Cerebellar nuclear complex (tissue), 1 donor: ENCODE measurements at places on chromosomes 4 and X.

GRCh38 chrX:29699239-29699638 is 516.1 kb upstream of the MAGEB2 start:
- no peak for DNase-seq

GRCh38 chrX:129769467-129770154 is 10.1 kb upstream of the SASH3 start:
- no peak for DNase-seq

DNA sequence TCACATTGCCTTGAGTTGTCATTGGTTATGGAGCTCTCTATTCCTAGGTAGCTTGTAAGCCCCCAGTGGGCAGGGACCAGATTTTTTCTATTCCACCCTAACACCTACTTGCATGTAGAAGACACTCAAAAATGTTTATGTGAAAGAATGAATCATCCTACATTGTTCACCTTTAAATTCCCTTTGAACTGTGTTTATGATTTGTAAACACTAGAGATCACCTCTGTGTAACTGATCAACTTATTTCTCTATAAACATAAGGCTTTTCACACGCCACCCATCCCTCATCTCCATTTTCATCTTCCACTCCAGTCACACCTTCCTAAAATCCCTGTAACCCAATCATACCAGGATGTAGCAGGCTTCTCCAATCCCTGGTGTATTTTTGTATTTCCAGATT is 142.6 kb upstream of the LEF1 start:
- DNase-seq, result no peak

DNA sequence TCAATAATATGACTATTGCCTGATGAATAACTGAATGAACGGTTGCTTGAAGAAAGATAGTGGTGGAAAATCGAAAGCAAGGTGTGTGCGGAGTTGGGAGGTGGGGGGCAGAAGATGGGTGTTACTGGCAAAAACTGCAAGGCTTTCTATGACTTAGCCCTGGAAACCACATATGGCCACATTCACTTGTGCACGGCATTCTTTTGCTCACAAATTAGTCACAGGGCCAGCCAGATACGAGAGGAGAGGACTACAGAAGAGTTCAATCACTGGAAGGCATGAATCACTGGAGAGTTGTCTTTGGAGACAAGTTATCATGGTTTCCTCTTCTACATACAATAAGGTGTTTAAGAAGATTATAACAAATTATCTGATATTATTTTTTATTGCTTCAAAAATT is 626.5 kb upstream of the CPEB2 start:
- no peak for DNase-seq

- DNase-seq, result no peak
These were observed 82.9 kb upstream of the TAB3 start for GRCh38 chrX:30971774-30972603.

DNA sequence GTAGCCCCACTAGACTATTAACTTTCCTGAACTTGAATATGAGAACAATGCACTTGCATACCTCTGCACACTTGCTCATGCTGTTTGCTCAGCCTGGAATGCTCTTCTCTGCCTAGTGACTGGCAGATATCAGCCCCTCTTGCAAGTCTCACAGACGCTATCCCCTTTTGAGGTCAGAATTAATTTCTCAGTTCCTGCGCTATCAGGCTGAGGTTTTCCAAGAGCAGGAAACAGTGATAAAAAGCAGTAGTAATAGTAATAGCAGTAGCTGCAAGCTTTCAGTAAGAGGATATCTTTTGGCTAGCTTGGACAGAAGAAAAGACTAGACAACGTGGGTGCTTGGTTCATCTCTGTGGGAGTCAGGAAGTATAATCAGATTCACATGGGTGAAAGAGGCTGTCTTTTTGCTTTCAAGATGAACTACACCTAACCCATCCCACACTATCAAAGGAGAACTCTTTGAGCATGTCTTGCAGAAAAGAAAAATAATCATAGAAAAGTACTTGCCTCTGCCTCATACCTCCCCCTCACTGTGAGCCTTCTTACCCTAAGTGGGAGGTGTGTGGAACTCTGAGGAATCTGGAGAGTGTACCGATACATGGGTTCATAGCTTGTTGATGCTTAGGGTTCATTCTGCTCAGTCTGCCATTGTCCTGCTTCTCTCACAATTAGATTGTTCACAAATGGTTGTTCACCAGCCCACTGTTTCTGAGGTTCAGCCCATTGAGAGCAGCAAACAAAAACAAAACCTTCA is 11.3 kb upstream of the DRP2 start:
- DNase-seq, result no peak

DNA sequence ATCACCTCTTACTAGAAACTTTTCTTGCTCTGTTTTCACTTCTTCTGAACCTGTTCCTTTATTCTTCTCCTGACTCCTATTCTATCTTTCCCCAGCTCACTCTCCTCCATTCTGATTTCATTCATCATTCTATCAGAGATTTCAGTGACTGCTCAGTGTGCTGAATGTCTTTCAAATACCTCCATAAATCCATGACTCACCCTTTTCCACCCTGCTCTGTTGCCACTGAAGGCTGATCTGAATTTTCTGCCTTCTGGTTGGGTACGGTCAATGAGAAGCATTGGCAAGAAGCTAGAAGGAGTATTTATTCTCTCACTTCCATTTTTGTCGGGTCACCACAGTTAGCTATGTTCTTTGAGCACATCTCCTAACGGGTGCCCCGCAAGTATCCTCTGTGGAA is 265.9 kb downstream of the CBLL2 start:
- no peak for DNase-seq

GRCh38 chrX:108453841-108454240 is 14.2 kb downstream of the COL4A5 start:
- no peak for DNase-seq

- DNase-seq, result no peak
These were observed 123.2 kb upstream of the FAM9C start for GRCh38 chrX:13167481-13168231.

- no peak for DNase-seq
These were observed 7.9 kb upstream of the GNRHR start for GRCh38 chr4:67762086-67762485.

- DNase-seq, result no peak
These were observed 66.0 kb downstream of the RELL1 start for GRCh38 chr4:37620176-37620575.

GRCh38 chr4:26330186-26330787 is 9.5 kb downstream of the RBPJ start:
- no peak for DNase-seq
